Stimulated activated CD8-positive, alpha-beta memory T cell treated with anti-CD3 and anti-CD28 coated beads, Interleukin-15, amount 100 ng/mL, for 24 hours (primary cell): ENCODE measurements at places on chromosomes 7 and 10.

- no peak for DNase-seq
Observed at GRCh38 chr10:28008054-28008453, 9.2 kb upstream of the ODAD2 start.

DNA sequence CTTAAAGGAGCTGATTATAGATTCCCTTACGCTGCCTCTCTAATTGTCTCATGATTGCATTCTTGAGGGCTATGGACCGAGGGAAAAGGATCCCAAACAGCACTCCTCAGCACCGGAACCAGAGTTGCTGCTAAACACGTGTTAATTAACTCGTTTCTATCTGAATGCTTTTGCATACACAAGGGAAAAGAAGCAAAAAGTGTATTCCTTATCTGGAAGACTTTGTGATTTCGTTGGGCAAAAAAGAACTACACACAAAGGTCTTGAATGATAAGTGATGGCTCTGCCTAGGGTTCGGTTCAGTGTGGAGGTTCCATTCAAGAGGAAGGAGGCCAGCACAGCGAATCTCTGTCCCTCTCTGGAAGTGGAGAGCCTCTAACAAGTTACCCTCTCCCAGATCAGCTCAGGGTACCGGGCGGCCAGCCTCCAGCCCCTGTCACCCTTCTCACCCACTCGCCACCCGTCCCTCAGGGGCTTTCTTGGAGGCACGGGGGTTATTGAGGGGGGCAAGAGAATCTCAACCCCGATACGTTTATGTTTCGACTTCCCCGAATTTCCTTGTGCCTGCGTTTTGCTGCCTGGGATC is 515 bp upstream of the SLC4A2 start:
- DNase-seq, result no peak

- no peak for DNase-seq
Observed at GRCh38 chr10:88038268-88038667, 174.8 kb downstream of the PTEN start.

- DNase-seq, result no peak
Observed at GRCh38 chr7:103958284-103958818, 31.1 kb downstream of the RELN start.

- no peak for DNase-seq
Observed at GRCh38 chr7:74269757-74270277, 15.6 kb upstream of the RFC2 start.

- no peak for DNase-seq
Observed at GRCh38 chr7:100191775-100192174, 14.1 kb downstream of the STAG3 start.

DNA sequence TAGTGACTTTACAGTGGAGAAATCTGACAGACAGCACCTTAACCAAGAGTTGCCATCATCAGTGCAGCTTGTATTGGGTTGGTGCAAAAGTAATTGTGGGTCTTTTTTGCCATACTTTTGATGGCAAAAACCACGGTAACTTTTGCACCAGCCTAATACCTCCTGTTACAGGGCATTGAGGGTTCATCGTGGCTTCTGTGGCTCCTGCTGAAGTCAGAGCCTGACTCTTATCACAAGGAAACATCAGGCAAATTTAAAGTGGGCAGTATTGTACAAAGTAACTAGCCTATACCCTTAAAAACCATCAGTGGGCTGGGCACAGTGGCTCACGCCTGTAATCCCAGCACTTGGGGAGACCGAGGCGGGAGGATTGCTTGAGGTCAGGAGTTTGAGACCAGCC is 117.4 kb downstream of the HECW1 start:
- no peak for DNase-seq

- DNase-seq, result no peak
Observed at GRCh38 chr10:103745341-103746247, 109.8 kb downstream of the SH3PXD2A start.

DNA sequence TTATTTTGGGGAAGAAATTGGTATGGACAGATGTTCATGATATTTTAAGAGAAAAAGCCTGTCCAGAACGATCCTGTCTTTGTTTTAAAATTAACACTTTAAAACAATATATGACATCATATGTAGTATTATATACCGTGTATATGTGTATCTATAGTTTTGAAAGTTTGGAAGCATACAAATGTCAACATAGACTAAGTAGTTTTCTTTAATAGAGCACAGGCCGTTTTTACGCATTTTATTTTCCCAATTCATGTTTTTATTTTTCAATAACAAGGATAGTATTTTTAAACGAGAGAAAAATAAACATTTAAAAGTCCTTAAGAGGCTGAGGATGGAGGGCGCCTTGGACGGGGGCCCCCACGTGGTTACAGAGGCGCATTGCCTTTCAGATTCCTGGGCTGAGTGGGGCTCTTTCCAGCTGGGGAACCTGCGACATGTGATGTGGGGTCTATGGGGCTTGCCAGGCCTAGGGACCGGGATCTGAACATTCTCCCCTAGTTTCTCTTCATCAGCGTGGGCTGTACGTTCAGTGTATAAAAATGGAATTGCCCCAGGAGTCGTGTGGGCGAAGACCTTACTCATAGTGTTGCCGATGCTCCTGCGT is 127.8 kb upstream of the ZNF746 start:
- peak; percentile 17 for DNase-seq
